Naive B cell (primary cell): ENCODE measurements at places on chromosomes 5 and 9. TPM values are rescaled to one million over a fixed set of nuclear protein-coding genes. Genes with fewer than 3 reads are reported as not detected.
A peak's percentile ranks its signal among the peaks of the same experiment; 100 is the strongest.

- DNase-seq: no peak
Measured at GRCh38 chr9:94655739-94656138, 16.4 kb upstream of the FBP1 start.

- no peak for DNase-seq
Measured at GRCh38 chr5:173230690-173231380, 4.2 kb downstream of the NKX2-5 start.

The PSAT1 gene
- 0.60 TPM for polyA plus RNA-seq

The RIMOC1 gene
- 15.9 TPM for polyA plus RNA-seq

DNA sequence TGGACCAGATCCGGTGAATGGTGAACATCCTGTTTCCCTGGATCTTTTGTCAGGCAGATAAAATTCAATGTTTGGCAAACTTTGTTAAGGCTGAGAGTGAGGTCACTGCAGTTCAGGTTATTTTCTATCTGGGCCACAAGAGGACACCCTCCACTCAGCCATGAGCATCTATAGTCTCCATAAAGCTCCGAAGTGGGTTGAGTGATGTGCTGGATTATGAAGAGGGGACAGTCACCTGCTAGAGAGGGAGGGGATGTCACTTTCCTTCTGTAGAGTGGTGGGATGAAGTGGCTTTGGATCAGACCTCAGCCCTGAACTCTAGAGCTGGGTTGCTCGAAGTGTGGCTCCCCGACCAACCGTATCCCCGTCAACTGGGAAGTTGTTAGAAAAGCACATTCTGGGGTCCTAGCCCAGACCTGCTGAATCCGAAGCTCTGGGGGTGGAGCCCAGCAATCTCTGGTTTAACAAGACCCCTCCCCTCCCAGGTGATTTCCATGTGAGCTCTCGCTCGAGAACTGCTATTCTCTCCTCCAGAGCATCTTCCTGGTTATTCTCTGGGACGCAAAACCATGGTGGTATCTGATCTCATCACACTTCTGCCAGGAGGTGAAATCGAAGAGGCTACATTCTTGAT, 31.8 kb upstream of the FGF1 start:
- DNase-seq: no peak

DNA sequence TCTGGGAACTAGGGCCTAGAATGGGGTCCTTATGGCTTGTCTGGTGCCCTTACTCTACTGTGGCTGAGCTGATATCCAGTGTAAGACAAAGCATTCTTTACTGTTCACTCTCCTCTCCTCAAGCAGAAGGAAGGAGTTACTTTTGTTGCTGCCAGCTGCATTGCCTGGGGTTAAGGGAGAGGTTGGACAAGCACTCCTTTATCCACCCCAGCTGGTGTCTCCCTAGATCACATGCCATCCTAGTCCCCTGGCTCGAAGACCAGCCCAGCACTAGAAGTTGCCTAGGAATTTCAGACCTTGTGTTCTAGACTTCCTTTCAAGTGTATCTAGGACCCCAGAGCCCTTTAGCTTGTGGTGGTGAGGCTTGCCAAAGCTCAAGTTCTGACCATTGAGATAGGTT, 1051.5 kb upstream of the C9orf72 start:
- no peak for DNase-seq

DNA sequence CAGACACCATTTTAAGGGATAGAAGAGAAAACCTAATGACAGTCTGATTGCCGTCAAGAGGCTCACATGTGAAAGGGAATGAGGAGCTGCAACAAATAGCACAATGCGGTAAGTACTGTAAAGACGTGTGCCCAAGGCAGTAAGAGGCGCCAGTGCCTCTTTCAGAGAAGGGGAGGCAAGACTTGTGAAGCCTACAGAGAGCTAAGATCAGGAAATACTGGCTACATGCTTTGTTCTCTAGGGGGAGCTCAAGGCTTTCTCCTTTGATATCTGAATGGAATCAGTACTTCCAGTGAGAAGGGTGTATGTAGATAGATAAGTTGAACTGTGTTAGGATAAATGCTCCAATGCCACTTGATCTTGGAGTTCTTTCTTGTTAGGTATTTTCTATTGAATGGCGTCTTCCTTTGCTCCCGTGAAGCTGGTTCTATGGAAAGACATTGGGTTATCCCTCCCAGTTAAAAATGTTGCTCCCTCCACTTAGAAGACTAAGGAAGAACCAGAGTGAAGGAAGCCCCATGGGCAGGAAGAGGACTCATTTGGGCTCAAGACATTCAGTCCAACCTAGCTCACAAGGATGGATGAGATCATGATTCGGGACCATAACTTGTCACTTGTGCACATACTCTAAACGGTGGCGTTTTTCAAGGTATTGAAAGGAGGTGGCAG, 23.5 kb upstream of the ALDOB start:
- DNase-seq: peak; percentile 21

DNA sequence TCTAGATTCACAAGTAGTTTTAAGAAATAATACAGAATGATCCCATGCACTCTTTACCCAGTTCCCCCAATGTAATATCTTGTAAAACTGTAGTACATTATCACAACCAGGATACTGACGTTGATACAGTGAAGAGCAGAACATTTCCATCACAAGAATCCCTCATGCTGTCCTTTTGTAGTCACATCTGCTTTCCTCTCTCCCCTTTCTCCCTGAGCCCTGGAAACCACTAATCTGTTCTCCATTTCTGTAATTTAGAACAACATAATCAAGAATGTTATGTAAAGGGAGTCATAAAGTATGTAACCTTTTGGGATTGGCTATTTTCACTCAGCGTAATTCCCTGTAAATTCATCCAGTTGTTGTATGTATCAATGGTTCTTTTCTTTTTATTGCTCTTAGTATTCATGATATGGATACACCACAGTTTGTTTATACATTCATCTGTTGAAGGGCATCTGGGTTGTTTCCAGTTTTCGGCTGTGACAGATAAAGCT, 61.1 kb downstream of the ERCC6L2 start:
- DNase-seq: no peak

GRCh38 chr9:127473932-127474331, 22.6 kb downstream of the LRSAM1 start:
- no peak for DNase-seq

The TLX3 gene
- not detected for polyA plus RNA-seq

- no peak for DNase-seq
Measured at GRCh38 chr5:137155261-137156000, 343.7 kb downstream of the SPOCK1 start.
